Stimulated activated CD4-positive, alpha-beta T cell treated with anti-CD3 and anti-CD28 coated beads, Interleukin-12 subunit alpha, Interleukin-12 subunit beta, amount 100 ng/mL, for 4 hours (primary cell): ENCODE measurements at places on chromosomes 5 and 9.

DNA sequence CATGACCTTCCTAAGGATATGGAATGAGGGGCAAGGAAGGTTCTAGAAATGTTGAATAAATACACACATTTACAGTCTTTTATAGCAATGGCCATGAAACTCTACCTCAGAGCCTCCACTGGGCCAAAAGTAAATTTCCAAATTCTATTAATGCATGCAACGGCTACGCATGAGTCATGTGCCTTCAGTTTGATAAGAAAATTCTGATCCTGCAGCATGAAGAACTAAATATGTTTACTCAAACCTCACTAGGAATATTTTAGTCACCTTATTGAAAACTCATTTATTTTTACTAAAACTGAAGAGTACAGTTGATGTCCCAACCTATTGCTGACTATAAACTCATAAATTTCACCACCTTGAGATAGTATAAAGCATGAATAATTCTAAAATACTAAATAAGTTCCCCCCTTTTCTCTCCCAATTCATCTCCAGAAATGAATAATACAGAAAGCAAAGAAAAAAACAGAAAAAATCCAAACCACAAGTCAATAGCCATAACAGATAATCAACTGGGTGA, 92.4 kb downstream of the GNAQ start:
- no peak for DNase-seq

DNA sequence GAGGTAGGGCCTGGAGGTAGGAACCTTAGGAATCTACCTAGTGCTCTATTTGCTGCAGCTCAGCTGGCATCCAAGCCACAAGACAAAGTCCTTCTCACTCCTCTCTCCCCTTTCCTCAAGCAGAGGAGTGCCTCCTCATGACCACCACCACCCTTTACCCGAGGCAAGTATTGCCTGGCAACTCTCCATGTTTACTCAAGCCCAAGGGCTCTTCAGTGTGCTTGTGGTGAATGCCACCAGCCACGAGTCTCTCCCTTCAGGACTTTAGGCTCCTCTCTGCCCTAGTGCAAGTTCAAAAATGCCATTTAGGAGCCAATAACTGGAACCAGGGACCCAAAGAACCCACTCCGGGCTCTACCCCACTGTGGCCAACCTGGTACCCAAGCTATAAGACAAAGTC, 514.5 kb upstream of the RGMB start:
- DNase-seq, result no peak

GRCh38 chr5:39977066-39977655, 552.4 kb upstream of the DAB2 start:
- DNase-seq, result no peak

- no peak for DNase-seq
These were observed 35.1 kb downstream of the IRX4 start for GRCh38 chr5:1847611-1848010.

DNA sequence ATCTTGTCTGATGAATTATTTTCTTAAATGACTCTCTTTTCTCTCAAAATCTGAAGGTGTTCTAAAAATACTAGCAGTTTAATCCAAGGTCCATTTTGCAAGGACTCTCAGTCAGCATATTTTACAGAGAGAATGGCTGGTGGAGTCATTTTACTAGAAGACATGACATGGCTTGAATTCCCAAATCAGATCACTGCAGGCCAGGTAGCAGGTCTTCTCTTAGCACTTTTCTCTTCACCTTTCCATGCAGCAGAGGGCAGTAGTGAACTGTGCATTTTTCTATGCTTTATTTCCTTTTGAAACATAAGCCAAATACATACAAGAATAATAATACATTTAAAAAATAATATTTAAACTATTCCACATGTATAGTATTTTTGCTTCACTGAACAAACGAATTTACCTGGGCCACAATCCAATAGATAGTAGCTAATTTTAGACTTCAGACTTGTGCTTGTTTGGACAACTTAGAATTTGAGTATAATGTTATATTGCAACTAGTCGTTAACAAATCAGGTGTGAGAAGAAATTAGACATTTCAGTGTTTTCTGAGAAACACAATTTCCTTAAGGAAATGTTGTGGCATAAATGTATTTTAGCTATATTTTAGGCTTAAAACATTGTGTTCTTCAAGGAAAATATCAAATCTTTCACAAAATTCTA, 289.4 kb upstream of the DAB2 start:
- peak; percentile 30 for DNase-seq

DNA sequence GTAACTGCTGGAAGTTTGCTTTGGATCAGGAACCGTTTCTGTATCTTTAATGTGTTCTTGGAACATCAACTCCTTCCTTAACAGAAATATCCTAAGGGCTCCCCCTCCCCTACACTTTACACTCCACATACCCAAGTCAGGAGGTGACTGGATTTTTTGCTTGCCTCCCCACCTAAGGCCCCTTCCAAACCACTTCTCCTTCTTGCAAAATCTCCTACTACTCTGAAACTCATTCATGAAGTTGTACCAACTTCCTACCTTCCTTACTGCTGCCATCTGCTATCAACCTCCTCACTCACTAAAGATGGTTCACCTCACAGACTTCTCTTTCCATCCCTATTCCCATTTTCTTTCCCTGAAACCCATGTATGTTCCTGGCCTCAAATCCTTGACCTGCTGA, 16.1 kb downstream of the TXN start:
- DNase-seq, result no peak

DNA sequence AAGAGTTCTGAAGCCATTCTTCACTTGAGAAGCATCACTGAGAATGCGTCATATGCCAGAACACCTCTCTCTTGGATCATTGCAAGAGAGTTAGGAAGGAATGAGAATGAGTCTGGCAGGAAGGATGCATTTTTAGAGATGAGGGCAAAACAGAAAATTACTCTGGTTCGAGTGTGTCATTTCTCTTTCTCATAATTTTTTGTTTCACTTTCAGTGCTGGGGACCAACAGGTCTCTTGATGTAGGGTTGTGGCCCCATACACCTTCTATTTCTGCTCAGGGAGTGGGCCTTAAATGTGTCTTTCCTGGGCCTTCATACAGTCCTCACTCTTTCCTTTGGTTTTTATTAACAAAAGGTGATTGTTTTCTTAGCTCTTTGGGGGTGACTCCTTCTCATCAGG, 302.4 kb downstream of the NR3C1 start:
- no peak for DNase-seq

GRCh38 chr9:127129718-127130085, 7.3 kb upstream of the ANGPTL2 start:
- DNase-seq, result no peak
